ENCODE measurements at places on chromosomes 7 and 10.

DNA sequence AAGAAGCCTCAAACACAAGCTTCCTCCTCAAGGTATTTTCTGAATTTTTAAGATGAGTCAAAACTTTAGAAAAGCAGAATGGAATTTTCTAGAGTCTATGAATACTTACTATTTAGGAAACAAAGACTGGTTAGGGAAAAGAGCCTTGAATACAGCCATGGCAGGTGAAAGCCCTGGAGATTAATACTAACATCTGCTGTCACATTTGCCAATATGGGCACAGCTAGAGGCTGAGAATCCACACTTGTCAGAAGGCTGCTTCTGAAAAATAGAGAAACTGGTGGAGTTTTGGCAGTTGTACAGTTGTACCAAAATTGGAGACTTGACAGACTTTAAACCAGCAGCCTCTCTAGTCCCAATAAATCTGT lies 24.3 kb upstream of the CNNM1 start:
- DNase-seq = no peak

DNA sequence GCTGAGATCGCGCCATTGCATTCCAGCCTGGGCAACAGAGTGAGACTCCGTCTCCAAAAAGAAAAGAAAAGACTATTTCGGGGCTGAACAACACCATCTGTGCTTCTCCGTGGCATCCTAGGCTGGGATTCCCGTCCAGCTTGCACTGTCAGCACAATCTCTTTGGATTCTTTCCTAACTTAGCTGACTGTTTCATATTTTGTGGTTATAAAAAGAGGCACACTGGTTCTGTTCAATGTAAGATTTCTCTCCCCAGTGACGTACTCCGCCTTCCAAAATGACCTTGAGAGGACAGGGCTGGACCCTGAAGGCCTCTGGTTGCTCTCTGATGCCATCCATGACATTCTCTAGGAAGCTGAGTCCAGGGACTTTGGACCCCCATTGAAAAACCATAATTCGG lies 8.8 kb downstream of the ZNHIT1 start:
- DNase-seq = no peak

- peak; percentile 28 for DNase-seq
These were observed 121.7 kb downstream of the DOCK4 start for GRCh38 chr7:112084520-112084971.

- no peak for DNase-seq
These were observed 66.6 kb downstream of the PRKCQ start for GRCh38 chr10:6513476-6513875.

GRCh38 chr7:103501206-103501605 lies 55.2 kb upstream of the SLC26A5 start:
- DNase-seq = no peak

GRCh38 chr7:128105228-128106022 lies 74.2 kb upstream of the LRRC4 start:
- no peak for DNase-seq

- DNase-seq = no peak
These were observed 54.0 kb upstream of the MXI1 start for GRCh38 chr10:110153396-110153795.

GRCh38 chr7:17041324-17041723 lies 159.5 kb upstream of the AGR3 start:
- DNase-seq = peak; percentile 66

DNA sequence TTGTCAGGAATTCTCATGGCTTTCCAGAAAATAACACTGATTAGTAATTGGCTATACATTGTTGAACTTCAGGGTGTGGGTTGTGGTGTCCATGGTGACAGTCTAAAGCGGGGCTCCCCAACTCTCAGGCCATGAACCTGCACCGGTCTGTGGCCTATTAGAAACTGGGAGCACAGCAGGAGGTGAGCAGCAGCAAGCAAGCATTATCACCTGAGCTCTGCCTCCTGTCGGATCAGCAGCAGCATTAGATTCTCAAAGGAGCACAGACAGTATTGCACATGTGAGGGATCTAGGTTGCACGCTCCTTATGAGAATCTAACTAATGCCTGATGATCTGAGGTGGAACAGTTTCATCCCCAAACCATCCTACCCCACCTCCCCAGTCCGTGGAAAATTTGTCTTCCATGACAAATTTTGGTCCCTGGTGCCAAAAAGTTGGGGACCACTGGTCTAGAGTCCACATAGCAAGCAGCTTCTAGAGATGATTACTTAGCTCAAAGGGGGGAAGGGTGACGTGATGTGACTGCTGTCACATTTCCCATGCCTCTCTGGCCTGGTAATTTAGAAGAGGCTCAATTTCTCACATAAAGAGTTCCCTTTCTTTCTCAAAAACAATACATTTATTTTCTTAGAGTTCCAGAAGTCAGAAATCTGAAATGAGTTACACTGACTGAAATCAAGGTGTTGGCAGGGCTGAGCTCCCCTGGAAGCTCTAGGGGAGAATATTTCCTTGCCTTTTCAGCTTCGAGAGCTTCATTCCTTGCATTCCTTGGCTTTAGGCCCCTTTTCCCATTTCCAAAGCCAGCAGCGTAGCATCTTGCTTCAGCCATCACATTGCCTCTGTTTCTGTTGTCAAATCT lies 17.6 kb upstream of the FAM221A start:
- no peak for DNase-seq

GRCh38 chr10:126736727-126737126 lies 66.2 kb upstream of the C10orf90 start:
- DNase-seq = peak; percentile 8

- DNase-seq = no peak
These were observed 97.1 kb downstream of the TCF7L2 start for GRCh38 chr10:113047151-113047550.

- no peak for DNase-seq
These were observed 24.7 kb upstream of the TLX1 start for GRCh38 chr10:101106351-101106750.

DNA sequence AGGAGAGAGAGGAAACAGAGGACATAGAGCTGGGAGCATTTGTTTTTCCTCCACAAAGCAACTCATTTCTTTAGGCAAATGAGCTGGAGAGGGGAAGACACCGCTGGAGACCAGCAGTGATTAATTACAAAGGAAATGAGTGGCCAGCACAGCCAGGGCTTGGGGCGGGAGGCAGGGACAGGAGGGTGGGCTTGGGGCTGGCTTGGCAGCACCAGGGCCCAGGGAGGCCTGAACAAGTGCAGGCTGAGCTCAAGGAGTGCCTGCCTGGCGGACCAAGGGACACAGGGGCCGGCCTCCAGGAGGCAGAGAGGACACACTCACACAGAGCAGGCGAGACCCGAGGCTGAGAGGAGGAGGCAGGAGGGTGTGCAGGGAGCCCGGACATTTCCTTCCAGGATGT lies 149.0 kb upstream of the UNC5B start:
- DNase-seq = no peak

DNA sequence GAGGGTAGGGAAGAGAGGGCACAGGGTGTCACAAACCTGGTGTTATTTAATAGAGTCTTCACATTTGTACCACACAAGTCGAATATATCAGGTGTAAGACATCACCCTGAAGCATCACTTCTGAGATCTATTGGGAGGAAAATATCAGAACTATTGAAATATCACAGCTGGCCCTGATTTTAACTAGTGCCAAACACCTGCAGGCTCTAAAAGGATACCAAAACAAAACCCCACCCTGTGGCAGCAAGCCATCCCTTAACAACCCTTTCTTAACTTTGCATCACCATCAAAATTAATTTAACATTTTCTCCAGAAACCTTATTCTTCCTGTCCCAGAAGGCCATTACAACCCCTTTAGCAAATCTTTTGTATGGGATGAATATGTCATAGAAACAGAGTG lies 365.4 kb downstream of the SUGCT start:
- DNase-seq = no peak
